Activated gamma-delta T cell (primary cell): ENCODE measurements at places on chromosomes 5 and 9.

- DNase-seq, result no peak
Observed at GRCh38 chr5:167008705-167009104, 1282.7 kb upstream of the WWC1 start.

DNA sequence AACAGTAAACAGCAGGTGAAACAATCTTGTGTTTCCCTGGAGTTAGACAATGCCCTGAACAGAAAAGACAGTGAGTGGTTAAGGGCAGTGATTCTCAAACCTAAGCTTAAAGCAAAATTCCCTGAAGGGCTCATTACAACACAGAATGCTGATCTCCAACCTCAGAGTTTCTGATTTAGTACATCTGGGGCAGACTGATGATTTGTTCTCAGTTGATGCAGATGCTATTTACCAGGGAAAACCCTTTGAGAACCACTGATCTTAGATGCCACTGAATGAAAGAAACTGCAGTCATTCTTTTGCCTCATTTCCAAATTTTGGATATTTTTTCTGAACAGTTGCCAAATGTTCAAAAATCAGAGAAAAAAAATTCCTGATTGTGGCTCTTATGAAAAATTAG, 18.7 kb upstream of the ADAM19 start:
- DNase-seq, result no peak

DNA sequence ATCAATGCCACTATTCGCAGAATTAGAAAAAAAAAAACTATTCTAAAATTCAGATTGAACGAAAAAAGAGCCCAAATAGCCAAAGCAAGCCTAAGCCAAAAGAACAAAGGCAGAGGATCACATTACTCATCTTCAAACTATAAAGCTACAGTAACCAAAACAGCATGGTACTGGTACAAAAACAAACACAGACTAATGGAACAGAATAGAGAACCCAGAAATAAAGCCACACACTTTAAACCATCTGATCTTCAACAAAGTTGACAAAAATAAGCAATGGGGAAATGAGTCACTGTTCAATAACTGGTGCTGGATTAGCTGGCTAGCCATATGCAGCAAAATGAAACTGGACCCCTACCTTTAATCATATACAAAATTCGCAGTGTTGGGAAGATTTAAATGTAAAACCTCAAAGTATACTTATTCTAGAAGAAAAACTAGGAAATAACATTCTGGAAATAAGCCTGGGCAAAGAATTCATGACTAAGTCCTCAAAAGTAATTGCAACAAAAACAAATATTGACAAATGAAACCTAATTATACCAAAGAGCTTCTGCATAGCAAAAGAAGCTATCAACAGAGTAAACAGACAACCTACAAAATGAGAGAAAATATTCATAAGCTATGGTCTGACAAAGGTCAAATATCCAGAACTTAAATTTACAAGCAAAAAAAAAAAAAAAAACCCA, 153.7 kb downstream of the NDUFS4 start:
- no peak for DNase-seq

- DNase-seq, result no peak
Observed at GRCh38 chr5:83856881-83857280, 136.2 kb upstream of the HAPLN1 start.

- no peak for DNase-seq
Observed at GRCh38 chr5:177526191-177526590, 9.4 kb upstream of the DDX41 start.
